ENCODE measurements at places on chromosomes 11 and 22.

DNA sequence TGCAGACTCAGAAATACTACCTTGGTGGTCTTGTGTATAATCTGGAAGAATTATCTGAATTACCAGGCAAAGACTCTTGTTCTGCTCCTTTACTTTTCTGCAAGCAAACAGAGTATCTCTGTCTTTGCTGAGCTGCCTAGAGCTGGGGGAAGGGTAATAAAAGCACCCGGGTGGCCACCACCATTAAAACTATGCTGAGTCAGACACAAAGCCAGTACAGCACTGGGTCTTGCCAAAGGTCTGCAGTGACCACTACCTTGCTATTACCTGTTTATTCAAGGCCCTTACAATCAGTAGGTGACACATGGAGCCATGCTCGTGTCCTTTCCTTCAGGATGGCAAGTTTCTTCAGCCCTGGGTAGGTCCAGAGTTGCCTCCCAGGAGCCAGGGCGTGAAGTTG lies 420.6 kb upstream of the CNTN5 start:
- no peak overlapping the region for H3K4me3 ChIP-seq
- H3K27me3 ChIP-seq: no peaks in the 10 kb centered on the region
- H3K36me3 ChIP-seq: no peaks in the 10 kb centered on the region
- no peak overlapping the region for H3K27ac ChIP-seq
- DNase-seq: no peak

DNA sequence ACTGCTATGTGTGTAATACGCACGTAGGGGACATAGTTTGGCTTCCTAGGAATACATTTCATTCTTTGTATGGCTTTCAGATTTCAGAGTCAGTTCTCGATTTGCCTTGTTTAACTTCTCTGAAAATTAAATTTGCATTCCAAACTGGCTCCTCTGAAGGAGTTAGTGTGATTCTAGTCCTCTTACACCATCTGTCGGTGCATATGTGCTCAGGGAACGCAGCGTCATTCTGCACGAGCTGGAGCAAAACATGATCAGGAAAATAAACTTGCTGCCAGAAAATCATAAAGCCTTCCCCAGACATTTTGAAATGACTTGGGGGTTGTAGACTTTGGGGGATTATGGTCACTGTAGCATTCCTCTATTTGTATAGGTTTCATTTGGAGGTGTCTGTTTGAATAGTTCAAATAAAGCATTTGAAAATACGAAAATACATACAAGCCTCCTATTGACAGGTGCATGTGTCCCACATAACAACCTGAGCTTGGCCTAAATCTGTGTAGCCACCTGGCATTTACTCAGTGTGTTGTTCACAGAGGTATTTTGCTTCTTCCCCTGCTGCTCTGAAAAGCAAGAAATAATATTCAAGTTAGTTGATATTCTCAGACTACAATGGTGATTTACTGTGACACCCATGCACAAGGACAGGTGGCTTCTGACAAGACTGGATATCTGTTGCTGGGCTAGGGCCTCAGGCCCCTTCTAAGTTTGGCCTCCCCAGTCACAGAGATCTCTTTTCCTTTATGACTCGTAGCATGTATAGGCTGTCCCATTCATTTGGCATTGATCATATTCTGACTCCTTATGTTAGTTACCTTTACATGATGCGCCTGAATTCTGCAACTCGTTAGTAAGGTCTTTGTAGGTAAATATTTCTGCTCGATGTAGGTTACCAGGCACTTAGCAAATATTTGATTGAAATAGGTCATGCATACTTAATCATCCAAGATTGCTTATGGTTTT lies 81.6 kb upstream of the SORL1-AS1 start:
- DNase-seq: no peak
- H3K4me3 ChIP-seq: no peak overlapping the region
- no peaks in the 10 kb centered on the region for H3K27me3 ChIP-seq
- no peaks in the 10 kb centered on the region for H3K36me3 ChIP-seq
- H3K4me1 ChIP-seq: no peaks in the 10 kb centered on the region
- no peak overlapping the region for H3K27ac ChIP-seq

GRCh38 chr22:45631140-45631840 lies 40.3 kb upstream of the ATXN10 start:
- no peak for DNase-seq
- H3K27ac ChIP-seq: no peak overlapping the region
- no peaks in the 10 kb centered on the region for H3K36me3 ChIP-seq
- H3K4me3 ChIP-seq: no peak overlapping the region

DNA sequence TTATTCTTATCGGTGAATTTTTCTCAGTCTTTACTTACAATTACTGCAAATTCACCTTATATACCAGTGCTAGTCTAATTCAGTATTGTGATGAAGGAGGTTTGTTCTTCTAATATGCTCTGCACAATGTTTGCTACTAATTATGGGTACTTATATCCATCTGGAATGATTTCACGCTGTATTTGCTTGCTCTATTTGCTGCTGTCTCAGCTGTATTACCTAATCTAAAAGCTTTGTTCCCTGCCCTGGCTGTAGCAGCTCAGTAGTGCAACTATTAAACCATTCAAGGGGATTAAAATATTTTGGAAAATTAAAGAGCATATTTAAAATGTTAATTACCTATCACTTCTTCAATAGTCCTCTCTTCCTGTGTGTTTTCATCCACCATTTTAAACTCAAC lies 375.3 kb downstream of the LUZP2 start:
- H3K27ac ChIP-seq: no peak overlapping the region
- DNase-seq: no peak
- no peak overlapping the region for H3K4me3 ChIP-seq
- no peaks in the 10 kb centered on the region for H3K27me3 ChIP-seq
- H3K4me1 ChIP-seq: no peaks in the 10 kb centered on the region

- no peaks in the 10 kb centered on the region for H3K36me3 ChIP-seq
- no peak for DNase-seq
- H3K4me3 ChIP-seq: no peak overlapping the region
- no peaks in the 10 kb centered on the region for H3K27me3 ChIP-seq
These were observed 47.3 kb upstream of the SLC5A1 start for GRCh38 chr22:31995807-31996206.

GRCh38 chr22:23237841-23238240 lies 57.5 kb downstream of the BCR start:
- H3K27me3 ChIP-seq: no peaks in the 10 kb centered on the region
- no peaks in the 10 kb centered on the region for H3K36me3 ChIP-seq
- peaks cover 18% of the 10 kb centered on the region for H3K4me1 ChIP-seq
- no peak overlapping the region for H3K4me3 ChIP-seq
- DNase-seq: no peak

- H3K36me3 ChIP-seq: no peaks in the 10 kb centered on the region
- no peak for DNase-seq
- no peak overlapping the region for H3K4me3 ChIP-seq
These were observed 60.2 kb downstream of the SLN start for GRCh38 chr11:107651672-107652071.

All from pancreas (tissue), 10 donors.